Mucosa of descending colon (tissue), 3 donors: ENCODE measurements at places on chromosomes 6 and 20. TPM values are rescaled to one million over a fixed set of nuclear protein-coding genes. Genes with fewer than 3 reads are reported as not detected.

SLC16A10 gene
- total RNA-seq: 3.8 TPM

IP6K3 gene
- total RNA-seq: 0.67 TPM

HCK gene
- 6.2 TPM for total RNA-seq

- DNase-seq: peak; percentile 62
These were observed 33.0 kb upstream of the POU5F1 start for GRCh38 chr6:31203345-31203979.

DNA sequence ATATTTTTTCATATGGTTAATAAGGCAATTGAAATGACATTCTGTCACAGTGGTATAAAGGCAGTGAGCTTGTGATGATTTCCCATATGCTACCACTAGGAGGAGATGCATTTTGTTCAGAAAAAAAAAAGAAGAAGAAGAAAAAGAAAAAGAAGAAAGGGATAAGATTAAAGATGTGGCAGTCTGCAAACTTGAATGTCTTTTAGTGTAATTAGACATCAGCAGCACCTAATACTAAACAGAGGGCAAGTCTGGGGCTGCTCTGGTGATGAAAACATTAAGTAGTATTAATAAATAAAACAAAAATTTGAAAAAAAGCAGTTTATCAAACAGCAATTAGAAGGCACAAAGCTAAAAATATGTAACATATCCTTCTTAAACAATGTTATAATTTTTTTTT, 95.4 kb upstream of the DEFB112 start:
- no peak for DNase-seq

BRPF3 gene
- 74.8 TPM for total RNA-seq

DNA sequence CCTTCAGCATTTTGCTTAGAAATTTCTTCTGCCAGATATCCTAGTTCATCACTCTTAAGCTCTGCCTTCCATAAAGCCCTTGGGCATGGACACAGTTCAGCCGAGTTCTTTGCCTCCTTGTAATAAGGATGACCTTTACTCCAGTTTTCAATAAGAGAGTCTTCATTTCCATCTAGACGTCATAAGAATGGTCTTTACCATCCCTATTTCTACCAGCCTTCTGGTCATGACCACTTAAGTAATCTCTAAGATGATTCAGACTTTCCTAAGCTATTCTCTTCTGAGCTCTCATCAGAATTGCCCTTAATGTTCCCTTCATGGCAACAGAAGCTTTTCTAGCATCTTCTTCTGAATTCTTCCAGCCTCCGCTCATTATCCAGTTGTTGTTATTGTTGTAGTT, 126.1 kb downstream of the TFAP2C start:
- DNase-seq: no peak
